Uterus (tissue), 4 donors: ENCODE measurements at places on chromosomes 3 and 15.
A peak's percentile ranks its signal among the peaks of the same experiment; 100 is the strongest.

DNA sequence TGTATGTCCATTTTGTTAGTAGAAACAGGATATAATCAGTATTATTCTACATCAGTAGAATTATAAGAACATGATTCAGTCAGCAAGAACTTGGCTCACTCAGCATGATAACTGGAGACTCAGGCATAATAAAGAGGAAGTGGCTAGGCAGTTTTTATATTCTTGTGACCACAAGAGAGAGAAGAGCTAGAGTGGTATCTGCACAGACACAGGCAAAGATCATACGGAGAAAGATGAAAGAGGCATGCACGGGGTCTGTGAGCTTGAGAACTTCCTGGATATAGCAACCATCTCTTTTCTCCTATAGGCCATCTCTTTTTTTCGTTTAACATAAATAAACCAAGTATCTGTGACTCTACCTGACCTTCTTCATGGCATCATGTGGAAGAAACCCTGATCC is 46.8 kb downstream of the MYO5A start:
- no peak for DNase-seq

GRCh38 chr3:152574461-152575079 is 260.4 kb upstream of the P2RY1 start:
- DNase-seq, result peak; percentile 57

- no peak for DNase-seq
Observed at GRCh38 chr3:63949005-63949404, 36.8 kb upstream of the SCAANT1 start.

GRCh38 chr3:151282921-151283320 is 4.6 kb upstream of the P2RY14 start:
- DNase-seq, result no peak

DNA sequence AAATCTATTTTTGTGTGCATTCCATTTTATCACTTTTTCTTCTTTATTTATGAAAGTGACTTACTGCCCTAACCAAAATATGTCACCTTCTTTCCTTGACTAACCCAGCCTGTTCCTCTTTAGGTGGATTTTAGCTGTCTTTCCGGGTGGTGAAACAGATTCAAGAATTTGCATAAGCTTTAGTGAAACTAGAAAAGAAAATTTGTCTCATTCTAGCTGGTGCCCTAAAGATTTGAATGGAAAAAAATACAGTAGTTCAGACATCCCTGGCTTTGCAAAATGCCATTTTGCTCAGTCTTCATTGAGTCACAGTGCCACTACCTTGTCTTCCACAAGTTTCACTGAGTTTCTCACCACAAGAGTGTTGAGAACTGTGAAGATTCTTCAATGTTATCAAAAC is 28.2 kb upstream of the CCDC50 start:
- no peak for DNase-seq

- no peak for DNase-seq
Observed at GRCh38 chr3:129311054-129311902, 32.6 kb downstream of the HMCES start.

- DNase-seq, result no peak
Observed at GRCh38 chr3:44932986-44933944, 42.7 kb downstream of the ZDHHC3 start.

GRCh38 chr3:64908251-64908685 is 220.5 kb upstream of the ADAMTS9 start:
- DNase-seq, result no peak

- no peak for DNase-seq
Observed at GRCh38 chr3:68249265-68249664, 594.9 kb upstream of the SUCLG2 start.

GRCh38 chr3:109275702-109276293 is 40.5 kb downstream of the DPPA2 start:
- no peak for DNase-seq

DNA sequence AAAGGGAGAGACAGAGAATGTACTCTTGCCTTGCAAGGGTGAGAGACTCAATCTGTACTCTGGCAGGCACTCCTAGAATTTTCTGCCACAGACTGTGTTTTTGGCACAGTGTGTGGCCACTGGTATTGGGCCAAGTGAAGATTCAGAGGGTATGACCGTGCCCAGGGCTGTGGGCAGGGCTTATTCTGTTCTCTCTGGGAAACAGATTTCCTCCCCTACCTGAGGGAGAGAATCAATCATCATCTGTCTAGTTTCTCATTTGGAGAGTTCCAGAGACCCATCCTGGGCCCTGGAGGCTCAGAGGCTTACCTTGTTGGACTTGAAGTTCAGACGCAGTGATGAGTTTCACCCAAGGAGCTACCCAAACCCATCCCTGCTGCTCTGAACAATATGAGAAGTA is 28.2 kb downstream of the CSTA start:
- DNase-seq, result no peak

DNA sequence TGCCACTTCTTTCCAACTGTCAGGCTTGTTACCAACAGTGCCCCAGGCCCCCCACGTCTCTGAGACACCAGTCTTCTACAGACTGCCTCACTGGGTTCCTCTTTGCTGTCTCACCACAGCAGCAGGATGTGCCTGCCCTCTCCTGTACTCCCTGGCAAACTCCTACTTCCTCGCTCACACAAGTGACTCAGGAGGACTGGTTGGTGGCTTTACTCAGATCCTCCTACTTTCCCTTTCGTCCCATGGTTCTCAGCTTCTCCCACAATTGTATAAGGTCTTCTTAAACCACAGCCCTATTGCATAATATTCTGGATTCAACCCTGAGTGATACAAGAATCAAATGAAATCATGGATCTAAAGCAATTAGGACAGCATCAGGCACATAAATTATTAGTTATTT is 246.6 kb upstream of the PROK2 start:
- DNase-seq, result no peak
